ENCODE measurements at places on chromosomes 4 and X. TPM values are rescaled to one million over a fixed set of nuclear protein-coding genes. Genes with fewer than 3 reads are reported as not detected.

Gene TMEM156
- 0.48 TPM for total RNA-seq

Gene CXCL6
- total RNA-seq, result not detected

Gene KLHL34
- total RNA-seq, result not detected

Gene TMEM31
- total RNA-seq, result not detected

Gene GYPA
- not detected for total RNA-seq

Gene HELT
- not detected for total RNA-seq

Gene HSFX4
- total RNA-seq, result not detected

- DNase-seq, result peak; percentile 28
Measured at GRCh38 chr4:22607382-22607781, 85.4 kb upstream of the GBA3 start.

DNA sequence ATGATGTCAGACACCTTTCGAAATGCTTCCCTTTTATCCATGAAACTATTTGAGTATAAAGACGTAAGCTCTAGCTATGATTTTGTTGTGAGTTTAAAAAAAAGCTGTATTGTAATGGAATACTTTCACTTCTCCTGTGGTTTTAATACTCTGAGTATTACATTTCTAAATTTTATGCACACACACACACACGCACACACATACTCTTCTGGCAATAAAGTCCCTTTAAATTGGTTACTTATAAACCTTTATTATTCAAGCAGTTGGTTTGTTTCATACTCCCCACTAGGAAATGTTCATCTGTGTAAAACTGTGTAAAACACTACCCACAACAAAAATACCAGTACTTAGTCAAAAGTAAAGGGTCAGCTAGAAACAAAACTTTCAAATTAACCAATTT is 18.2 kb downstream of the VAMP7 start:
- DNase-seq, result no peak

GRCh38 chr4:117063961-117064696 is 21.2 kb downstream of the TRAM1L1 start:
- no peak for DNase-seq

DNA sequence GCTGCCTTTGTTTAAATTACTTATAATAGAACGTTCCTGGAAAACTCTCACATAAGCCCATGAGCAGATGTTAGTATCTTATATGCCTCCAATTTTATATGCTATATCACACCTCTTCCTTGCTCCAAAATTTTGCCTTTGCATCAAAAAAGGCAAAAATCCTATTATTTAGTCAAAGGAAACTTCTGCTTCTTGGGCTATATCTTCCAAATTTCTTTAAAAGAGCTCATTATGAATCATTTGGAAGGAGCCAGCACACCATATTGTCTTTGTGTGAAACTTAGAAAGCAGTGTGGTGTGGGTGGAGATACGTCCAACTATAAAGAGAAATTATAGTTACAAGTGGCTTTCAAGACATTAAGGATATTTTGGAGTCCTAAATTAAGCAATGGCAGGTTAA is 35.7 kb downstream of the NHS start:
- no peak for DNase-seq

DNA sequence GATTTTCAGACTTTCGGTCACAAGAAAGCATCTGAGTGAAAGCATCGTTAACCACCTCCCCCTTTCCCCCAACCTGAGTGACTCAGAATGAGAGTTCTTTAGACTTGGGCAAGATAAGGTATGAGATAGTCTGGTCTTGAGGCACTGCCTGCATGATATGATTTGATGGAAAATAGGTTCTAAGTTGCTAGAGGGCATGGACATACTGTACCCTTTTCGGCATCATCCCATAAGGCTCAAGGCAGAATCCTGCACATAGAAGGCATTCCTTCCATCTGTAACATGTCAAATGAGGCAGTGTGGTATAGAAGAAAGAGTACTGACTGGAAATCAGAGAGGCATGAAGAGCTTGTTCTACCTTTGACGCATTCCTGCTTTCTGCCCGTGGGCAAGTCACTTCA is 16.8 kb upstream of the AMOT start:
- no peak for DNase-seq

GRCh38 chrX:28843817-28844216 is 256.6 kb downstream of the IL1RAPL1 start:
- no peak for DNase-seq

DNA sequence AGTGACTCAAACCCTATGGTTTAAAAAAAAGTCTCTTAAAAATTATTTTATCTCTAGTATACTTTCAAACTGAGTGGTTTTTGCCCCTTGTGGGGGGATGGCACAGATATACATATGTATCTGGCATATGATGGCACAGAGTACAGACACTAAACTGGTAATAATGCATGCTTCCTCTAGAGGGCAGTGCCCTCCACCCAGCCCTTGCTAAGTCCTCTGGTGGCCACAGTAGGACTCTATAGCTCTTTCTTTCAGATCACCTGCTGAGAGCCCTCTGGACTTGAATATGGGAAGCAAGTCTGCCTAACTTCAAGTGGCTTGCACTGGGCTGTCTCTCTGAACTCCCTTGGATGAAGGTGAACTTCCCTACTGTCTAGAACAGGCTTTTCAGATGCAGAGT is 66.3 kb downstream of the TSPAN7 start:
- DNase-seq, result peak; percentile 2

Data from HFFc6 (cell line).